Activated CD8-positive, alpha-beta memory T cell treated with anti-CD3 and anti-CD28 coated beads for 24 hours (primary cell): ENCODE measurements at places on chromosomes 1 and 21.
A peak's percentile ranks its signal among the peaks of the same experiment; 100 is the strongest.

GRCh38 chr1:116740746-116741145 is 13.5 kb upstream of the CD2 start:
- peak; percentile 55 for DNase-seq

GRCh38 chr1:40696294-40696693 is 4.8 kb downstream of the NFYC start:
- no peak for DNase-seq

DNA sequence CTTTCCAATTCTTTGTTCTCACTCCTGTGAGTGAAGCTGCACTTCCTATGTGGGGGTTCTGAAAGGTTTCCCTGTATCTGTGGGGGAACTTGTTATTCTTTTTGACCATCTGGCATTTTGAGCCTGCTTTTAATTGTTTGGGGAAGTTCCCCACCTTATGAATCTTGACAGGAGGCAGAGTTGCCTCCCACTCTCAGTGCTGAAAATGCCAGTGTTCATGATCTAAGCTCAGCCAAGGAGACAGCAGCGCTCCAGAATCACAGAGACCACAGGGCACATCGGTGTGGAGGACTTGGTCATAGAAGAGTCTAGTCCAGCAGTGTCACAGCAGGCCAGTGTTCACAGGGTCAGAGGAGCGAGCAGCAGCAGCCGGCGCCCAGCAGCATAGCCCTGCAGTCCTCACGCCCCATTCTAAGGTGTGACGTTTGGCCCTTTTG is 63.8 kb upstream of the PRDX6 start:
- no peak for DNase-seq

DNA sequence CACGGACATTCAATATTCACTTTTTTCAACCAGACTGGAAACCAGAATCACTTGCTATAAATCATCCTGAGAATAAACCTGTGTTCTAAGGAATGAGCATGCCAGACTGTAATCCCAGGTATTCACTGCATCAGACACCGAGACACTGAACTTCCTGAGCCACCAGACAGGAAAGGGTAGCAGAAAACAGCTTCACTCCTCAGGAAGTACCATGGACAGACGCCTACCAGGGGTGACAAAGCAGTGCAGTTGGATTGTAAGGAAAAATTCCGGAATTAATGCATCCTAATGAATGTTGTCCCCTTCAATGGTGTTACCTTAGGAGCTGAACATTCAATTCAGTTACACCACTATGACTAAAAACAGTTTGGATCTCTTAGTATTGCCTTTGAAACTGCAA is 156.1 kb downstream of the PIGK start:
- no peak for DNase-seq

- DNase-seq: no peak
Measured at GRCh38 chr1:226551299-226551698, 2.7 kb downstream of the STUM start.

DNA sequence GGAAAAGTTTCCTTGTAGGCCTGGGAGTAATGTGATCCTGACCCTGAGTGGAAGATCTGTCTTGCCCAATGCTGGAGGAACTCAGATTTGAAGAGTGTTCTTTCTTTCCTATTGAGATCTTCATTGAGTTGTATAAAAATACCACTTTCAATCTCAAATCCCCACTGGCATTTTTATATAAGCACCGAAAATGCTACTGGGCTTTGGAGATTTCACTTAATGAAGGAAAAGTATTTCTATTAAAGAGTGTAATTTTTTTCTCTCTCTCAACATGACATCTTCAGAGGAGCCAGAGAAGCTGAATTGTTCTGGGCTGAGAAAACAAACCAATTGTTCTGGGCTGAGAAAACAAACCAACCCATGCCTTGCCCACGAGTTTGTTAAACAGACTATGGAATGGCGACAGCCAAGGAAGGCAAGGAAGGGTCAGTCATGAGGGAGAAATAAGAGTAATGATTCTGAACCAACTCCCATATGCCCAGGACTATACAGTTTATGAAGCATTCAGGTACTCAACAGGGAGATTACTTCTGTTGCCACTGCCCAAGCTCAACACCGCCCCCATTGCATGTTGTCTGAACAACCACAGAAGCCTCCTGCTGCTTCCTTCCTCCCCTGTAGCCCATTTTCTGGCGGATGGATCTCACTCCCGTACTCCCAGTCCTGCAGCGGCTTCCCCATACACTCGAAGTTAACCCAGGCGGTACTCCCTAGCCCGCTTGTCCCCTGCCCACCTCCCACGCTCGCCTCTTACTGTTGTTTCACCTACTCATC is 103.2 kb downstream of the BEND5 start:
- DNase-seq: no peak

DNA sequence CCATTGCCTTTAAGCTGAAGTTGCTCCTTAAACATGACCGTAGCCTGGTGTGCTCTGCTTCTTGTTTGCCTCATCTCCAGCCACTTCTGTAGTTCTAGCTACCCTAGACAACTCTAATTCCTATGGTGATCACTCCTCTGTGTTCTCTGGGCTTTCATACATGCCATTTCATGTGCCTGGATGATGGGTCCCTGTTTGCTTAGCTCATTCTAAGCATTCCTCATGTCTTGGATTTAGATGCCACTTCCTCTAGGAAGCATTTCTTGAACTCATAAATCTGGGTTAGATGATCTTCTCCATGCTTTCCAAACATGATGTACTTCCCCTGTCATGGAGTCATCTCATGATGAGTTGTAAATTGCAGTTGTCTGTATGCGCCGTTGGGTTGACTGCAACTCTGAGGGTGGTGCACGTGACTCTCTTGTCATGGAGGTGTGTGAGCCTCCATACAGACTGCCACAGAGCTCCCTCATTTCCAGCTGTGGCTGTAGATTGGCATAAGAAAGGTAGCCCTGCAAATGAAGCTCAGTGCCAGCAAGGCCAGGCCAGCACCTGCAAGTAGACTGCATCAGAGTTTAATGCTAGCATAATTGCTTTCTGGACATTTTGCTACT is 77.2 kb downstream of the LAMC1 start:
- DNase-seq: no peak

GRCh38 chr1:228913626-228914414 is 178.5 kb downstream of the RHOU start:
- DNase-seq: no peak

DNA sequence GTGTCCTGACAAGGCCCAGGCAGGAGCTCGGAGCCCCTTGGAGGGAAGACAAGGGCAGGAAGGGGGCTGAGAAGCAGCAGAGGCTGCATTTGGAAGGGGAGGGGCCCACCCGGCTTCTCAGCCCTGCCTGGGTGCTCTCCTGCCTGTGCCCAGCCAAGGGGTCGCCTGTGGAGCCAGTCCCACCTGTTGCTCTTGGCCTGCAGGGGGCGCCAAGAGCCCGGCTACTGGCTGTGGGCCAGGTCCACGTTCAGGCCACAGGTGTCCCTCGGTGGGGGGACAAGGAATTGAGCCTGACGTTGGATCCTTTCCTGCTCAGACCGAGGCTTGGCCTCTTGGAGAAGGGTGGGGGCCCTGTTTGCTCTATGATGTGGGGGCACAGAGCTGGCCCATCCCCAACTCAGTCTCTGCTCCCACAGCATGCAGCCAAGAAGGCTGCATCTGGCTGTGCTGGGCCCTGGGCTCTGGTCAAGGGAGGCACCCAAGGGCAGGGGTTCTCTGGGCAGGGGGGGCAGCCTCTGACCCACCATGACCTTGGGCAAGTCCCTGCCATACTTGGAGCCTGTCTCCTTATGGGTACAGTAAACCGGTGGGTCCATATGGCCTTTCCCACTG is 10.9 kb downstream of the WNT4 start:
- peak; percentile 84 for DNase-seq
